ENCODE measurements at places on chromosomes 12 and 14.

- DNase-seq, result no peak
Observed at GRCh38 chr14:80275208-80275850, 64.0 kb upstream of the DIO2 start.

DNA sequence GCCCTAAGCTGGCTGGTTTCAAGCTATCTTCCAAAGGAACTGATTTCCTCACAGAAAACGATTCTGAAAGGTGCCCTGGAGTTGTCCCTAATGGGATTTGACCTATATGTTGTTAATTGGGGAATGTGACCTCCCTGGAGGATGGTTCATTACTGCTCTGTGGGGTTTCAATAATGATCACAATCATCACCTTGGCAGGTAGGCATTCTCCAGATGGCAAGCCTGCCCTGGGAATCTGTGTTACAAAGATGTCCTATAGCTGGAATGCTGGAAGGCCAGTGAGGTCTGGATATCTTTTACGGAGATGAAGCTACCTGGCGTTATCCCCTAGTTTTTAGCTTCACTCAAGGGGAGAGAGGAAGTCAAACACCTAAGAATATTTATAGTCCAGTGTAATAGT, 167.6 kb downstream of the TTC8 start:
- no peak for DNase-seq

DNA sequence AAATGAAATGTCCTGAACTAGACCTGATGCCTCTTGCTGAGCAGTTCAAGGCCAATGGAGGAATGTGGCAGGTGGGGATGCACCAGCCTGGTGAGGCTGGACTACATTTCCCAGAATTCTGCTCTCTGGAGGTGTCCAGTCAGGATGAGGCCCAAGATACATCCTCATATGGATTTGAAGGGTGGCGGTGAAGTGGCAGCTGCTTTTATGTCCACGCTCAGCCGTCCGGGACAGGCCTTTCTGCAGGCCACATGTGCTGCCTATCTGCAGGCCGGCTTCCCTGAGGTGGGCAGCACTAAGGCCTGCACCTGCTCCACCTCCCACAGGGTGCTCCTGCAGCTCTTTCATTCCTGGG, 230.2 kb downstream of the BCL11B start:
- no peak for DNase-seq

DNA sequence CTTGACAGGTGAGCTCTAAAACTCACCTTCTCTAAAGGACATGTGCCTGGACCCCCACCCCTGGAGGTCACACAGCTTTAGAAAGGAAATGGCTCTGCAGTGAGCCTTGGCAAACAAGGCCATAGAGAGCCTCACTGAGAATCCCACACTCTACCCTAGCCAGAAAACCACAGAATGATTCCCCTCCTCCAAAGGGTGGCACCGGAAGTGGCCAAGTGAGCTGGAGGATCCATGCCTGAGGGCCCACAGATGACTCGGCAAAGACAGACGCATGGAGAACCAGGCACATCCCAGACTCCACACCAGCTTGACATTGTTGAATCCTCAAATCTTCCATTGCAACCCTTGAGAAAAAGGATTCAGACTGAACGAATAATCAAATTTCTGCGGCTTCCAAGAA, 54.2 kb upstream of the PTHLH start:
- DNase-seq, result no peak

GRCh38 chr12:52010692-52011601, 4.2 kb downstream of the TAMALIN start:
- peak; percentile 77 for DNase-seq

DNA sequence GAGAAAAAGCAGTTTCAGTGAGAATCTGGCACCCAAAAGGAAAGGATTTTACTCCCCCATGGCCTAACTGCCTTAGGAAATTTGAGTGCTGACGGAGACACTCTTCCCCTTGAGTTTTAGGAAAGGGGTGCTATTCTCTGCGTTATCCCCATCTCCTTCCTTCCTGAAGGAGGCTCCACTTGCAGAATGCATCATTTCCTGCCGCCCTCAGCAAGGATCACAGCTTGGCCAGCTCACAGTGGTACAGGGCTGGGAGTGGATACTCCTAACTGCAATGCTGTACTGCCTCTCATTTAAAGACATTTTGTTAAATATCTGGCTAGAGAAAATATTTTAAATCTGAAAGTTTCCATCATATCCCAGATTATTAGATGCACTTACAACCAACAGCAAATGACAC, 33.0 kb downstream of the RDH12 start:
- no peak for DNase-seq

GRCh38 chr12:76876696-76877229, 2.1 kb downstream of the CSRP2 start:
- no peak for DNase-seq

DNA sequence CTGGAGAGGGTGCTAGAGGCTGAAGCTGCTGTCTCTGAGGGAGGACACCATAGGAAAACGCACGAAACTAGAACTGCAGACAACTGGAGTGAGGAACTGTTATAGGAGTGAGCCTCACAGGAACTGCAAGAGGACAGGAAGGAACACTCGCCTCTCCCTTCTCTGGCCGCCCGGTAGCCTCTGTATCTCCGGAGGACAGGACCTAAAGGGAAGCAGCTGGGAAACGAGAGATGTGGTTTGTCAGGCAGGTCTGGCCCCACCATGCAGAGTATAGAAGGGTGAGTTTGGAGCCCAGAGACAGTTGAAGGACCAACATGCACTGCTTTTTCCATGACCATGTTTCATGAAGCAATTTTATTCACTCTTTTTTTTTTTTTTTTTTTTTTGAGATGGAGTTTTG, 127.3 kb downstream of the EFCAB11 start:
- no peak for DNase-seq

- no peak for DNase-seq
Observed at GRCh38 chr14:96135285-96135684, 69.4 kb upstream of the BDKRB2 start.

- no peak for DNase-seq
Observed at GRCh38 chr12:22899184-22899583, 274.2 kb downstream of the ETNK1 start.

GRCh38 chr12:119229837-119230236, 51.1 kb downstream of the HSPB8 start:
- DNase-seq, result peak; percentile 54

GRCh38 chr14:104676694-104677511, 12.5 kb upstream of the INF2 start:
- DNase-seq, result no peak

DNA sequence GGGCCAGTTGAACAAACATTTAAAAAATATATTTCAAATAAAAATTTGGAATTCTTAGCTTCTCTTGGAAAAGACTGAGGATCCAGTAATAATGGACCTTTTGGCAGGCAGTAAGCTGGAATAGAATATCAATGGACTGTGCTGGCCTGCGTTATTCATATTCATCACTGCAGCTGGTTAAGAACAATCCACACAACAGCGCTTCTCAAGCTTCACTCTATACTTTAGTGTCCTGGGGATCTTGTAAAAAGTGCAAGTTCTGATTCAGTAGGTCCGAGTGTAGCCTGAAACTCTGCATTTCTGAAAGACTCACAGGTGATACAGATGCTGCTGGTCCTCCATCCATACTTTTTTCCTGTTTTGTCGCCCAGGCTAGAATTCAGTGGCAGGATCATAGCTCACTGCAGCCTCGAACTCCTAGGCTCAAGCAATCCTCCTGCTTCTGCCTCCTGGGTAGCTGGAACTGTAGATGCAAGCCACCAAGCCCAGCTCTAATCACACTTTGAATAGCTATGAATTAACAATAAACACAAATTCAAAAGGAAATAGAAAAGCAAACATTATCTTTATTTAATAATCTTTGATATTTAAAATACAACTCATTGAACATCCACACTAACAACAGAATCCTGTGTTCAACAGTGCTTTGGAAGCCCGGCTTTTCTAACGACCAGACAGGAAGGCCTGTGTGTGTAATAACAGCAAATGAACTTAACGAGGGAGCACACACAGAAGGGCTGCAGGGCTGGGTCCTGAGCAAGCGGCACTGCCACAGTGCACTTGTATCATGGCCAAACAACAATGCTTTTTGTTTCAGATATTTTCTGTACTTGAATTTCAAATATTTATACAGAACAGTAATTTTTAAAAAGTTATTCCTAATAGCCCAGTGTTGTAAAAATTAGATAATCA, 18.4 kb upstream of the TRIP11 start:
- DNase-seq, result no peak

DNA sequence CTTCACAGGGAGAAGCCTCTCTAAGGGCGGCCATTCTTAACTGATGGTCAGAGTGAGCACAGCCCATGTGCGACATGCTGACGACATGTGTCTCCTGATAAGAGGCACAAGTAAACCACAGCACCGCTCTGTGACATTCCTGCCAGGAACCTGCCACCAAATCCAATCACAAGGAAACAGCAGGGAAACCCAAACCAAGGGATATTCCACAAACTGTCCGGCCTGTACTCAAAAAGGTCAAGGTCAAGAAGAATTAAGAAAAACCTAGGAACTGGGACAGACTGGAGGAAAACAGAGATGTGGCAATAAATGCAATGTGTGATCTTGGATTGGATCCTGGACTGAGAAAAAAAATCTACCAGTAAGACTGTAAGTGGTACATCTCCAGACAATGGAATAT, 91.9 kb downstream of the SYNE3 start:
- DNase-seq, result no peak

DNA sequence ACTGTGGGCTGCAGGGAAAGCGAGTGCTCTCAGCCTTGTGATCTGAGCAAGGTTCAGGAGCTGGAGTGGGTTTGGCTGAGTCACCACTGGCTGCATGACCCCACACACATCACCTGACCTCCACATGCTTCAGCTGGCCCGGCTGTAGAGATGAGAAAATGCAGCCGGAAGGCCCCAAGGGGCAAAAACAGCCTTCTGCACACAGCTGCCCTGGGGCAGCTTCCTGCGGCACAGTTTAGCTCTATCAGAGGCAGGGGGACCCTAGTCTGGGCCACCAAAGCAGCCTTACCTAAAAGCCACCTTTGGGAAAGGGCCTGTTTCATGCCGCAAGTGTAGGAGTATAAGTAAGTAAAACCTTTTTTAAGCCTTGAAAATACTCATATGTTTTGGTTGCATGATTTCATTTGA, 123.3 kb downstream of the SSPN start:
- DNase-seq, result no peak

Measured in spinal cord (tissue), 10 donors.